SHP77 treated with DMSO at 0.1 percent for 48 hours (cell line): ENCODE measurements at places on chromosomes 5 and 9.

GRCh38 chr9:107750741-107751566 is 261.4 kb upstream of the KLF4 start:
- no peak for DNase-seq

DNA sequence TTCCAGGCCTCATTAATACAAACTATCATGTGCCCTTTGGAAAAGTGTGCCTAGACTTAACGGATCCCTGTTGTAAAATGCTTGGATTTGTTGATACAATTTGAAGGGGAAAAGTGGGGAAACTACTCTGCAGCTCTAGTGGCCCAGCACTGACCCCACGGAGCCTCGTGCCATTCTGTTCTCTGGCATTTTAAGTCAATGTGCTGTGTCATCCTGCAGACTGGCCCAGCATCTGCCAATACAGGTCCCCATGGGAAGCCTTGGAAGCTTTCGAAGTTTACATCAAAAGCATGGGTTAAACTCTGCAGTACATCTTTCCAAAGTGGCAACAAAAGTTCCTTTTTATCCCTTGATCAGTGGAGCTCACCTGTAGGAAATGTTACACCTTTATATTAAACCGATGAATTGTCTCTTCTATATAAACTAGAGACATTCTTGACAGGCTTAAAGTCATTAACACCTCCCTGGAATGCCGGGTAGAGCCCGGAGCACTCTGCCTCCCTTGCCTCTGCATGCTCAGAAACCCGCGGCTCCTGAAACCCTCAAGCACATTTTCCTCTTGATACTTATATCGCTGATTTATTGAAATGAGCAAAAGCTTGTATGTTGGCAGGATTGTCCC is 596.0 kb upstream of the ADAMTS16 start:
- DNase-seq = no peak

DNA sequence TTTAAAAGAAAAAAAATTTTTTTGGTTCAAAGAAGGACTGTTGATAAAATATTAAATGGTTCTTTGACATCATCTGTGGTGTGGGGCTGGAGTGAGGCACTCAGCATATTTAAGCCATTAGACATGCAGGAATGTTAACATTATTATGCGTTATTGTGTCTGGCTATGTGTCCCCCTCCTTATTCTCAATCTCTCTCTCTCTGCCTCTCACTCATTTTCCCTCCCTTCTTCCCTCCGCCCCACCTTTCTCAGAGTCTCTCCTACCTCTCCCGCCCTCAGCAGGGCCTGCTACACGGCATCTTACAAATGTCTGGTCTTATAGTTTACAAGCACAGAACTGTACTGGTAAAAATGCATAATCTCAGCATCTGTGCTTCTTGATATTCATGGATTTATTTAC is 287.8 kb upstream of the TMEM161B start:
- no peak for DNase-seq

- DNase-seq = no peak
Observed at GRCh38 chr5:167969998-167970397, 321.4 kb upstream of the WWC1 start.

DNA sequence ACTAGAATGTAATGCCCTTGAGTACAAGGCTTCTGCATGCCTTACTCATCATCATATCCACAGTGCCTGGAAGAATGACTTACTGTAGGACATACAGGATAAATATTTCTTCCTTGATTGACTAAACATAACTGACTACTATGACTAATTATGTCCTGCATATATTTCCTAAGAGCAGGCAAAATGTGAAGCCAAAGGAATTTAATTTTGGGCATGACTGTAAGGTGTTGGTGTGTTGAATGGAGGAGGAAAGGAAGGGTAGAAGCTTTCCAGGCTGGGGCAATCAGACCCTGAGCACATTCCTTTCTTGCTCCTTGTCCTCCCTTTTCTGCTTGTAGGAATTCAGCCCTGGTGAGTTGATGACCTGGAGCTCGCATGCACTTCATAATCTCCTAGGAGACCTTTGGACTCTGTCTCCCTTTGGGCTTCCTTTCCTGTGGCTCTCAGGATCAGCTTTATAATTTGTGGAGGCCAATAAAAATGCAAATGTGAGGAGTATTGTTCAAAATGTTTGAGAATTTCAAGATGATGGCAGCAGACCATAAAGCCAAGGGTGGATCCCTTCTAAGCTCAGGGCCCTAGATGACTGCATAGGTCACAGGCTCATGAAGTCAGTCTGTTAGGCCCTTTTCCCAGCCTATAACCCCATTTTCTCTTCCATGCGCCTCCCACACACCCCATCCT is 174.0 kb downstream of the HMHB1 start:
- DNase-seq = no peak

- DNase-seq = no peak
Observed at GRCh38 chr5:133925269-133925668, 43.2 kb downstream of the C5orf15 start.

- DNase-seq = no peak
Observed at GRCh38 chr9:78677326-78677725, 380.4 kb downstream of the PSAT1 start.

DNA sequence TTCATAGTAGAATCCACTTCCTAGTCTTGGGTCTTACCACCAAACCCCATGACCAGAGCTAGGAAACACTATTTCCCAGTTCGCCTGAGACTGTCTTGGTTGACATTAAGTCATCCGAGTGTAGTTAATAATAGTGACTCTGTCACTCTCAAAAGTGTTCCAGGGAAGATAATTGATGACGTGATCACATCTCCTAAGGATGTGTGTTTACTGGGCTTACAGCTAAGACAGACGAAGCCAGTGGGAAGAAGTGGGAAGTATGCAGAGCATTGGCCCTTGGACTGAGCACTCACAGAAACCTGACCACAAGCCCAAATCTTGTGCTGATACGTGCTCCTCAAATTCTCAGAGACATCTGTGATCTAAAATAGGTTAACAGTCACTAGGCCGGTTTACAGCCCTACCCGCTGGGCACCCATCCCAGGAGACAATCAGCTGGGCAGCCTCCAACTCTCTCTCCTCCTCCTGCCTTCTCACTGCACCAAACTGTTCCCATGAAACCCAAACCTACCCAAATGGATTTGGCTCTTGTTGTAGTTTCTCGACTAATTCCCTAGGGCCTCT is 316.6 kb downstream of the TLE1 start:
- DNase-seq = no peak
